WTC11 (cell line): ENCODE measurements at places on chromosomes 7 and 10. TPM values are rescaled to one million over a fixed set of nuclear protein-coding genes. Genes with fewer than 3 reads are reported as not detected.
A peak's percentile ranks its signal among the peaks of the same experiment; 100 is the strongest.

- peaks cover 5% of the 10 kb centered on the region; the same call in 1 of the 2 replicates for H3K4me1 ChIP-seq
- no peak overlapping the region for H3K27ac ChIP-seq
- H3K36me3 ChIP-seq, result no peaks in the 10 kb centered on the region
- no peak for DNase-seq
- no peak overlapping the region for H3K4me3 ChIP-seq
These were observed 633.9 kb upstream of the POT1 start for GRCh38 chr7:125563557-125563956.

GRCh38 chr7:318878-319661 is 29.1 kb downstream of the FOXL3 start:
- no peak for DNase-seq
- no peaks in the 10 kb centered on the region for H3K4me1 ChIP-seq
- no peak overlapping the region for H3K4me3 ChIP-seq
- peaks cover 8% of the 10 kb centered on the region for H3K27me3 ChIP-seq

DNA sequence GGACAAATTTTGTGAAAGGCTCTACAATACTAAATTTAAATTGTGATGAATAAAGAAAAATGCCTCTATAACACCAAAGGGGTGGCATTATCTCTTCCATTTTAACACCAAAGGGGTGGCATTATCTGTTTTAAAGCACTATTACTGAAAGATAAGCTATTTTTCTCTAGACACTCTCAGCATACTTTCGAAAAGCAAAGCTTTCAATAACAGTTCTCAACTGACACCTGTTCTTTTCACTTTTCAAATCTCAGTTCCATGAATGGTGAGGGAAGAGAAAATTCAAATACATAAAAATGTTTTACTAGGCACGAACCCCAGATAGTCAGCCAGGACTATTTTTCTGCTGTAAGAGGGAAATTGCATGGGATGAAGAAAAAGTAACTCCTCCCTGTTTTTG is 103.8 kb downstream of the CPEB3 start:
- H3K27ac ChIP-seq, result no peak overlapping the region
- no peak overlapping the region for H3K4me3 ChIP-seq
- no peaks in the 10 kb centered on the region for H3K27me3 ChIP-seq

TRIM73 gene
- 2.0 to 3.0 TPM (median 2.3 TPM) in 3 replicates for total RNA-seq

GRCh38 chr7:67343572-67343971 is 346.9 kb downstream of the TYW1 start:
- no peak overlapping the region for H3K27ac ChIP-seq
- peaks cover 18% of the 10 kb centered on the region for H3K4me1 ChIP-seq
- H3K36me3 ChIP-seq, result peaks cover 19% of the 10 kb centered on the region

NPSR1 gene
- total RNA-seq, result not detected in 3 replicates

DNA sequence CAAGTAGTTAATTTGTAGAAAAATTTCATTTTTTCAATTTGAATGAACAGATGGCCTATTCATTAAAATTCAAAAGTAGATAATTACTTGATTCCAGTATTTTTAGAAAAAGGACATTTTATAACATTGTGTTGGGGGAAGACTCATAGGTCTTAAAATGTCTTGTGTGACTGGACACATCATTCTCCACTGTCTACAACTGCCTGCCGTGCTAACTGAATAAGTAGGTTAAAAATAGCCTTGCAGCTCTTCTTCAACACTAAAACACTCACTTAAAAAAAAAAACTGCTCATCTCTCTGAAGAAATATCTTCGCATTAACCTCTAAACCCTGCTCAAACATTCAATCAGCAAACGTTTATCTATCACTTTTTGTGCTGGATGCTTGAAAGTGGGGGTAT is 253.8 kb downstream of the CSTF2T start:
- DNase-seq, result no peak
- H3K36me3 ChIP-seq, result no peaks in the 10 kb centered on the region
- H3K4me3 ChIP-seq, result no peak overlapping the region

DNA sequence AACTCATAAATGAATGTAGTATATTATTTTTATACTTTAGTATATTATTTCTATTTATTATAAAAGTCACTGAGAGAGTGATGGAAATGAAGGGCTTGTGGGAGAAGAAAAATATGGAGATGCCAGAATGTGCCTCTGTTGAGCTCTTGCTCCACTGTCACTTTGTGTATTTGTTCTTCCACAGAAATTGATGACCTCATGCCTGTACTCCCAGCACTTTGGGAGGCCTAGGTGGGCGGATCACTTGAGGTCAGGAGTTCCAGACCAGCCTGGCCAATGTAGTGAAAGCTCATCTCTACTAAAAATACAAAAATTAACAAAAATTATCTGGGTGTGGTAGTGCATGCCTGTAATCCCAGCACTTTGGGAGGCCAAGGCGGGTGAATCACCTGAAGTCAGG is 76.4 kb upstream of the STK17A start:
- no peak for DNase-seq
- no peaks in the 10 kb centered on the region for H3K27me3 ChIP-seq
- no peaks in the 10 kb centered on the region for H3K36me3 ChIP-seq

DNA sequence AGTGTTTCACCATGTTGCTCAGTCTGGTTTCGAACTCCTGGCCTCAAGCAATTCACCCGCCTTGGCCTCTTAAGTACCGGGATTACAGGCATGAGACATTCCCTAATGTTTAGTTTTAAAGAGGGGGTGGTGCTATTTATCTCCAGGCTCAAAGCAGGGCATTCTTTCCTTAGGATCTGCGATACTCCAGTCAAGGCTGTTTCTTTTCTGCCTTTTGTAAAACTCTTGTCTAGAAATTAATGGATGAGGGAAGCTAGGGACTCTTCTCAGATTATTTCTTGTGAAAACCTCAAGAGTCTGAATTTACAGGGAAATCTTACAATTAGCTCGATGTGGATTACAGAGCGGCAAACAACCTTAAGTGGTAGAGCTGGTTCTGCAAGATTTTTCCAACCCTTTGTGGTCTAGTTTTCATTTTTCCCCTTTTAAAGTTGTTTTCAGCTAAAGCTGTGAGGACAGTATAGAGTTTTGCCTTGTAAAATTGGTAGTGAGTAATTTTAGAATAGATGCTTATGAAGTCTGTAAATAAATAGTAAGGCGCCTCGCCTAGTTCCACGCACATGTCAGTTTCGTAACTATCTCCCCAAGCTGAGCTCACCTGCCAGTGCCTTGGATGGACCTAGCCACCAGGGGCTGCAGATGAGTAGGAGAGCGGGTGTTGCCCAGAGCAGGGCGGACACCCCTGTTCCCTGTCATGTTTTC is 53.1 kb downstream of the CUX1 start:
- peak overlapping the region; percentile 44 for H3K4me3 ChIP-seq
- H3K27ac ChIP-seq, result peak overlapping the region; percentile 95
- peak; percentile 57 for DNase-seq
- H3K4me1 ChIP-seq, result peaks cover 74% of the 10 kb centered on the region

GNAI1 gene
- total RNA-seq, result 26.7 to 31.0 TPM (median 31.0 TPM) in 3 replicates

DNA sequence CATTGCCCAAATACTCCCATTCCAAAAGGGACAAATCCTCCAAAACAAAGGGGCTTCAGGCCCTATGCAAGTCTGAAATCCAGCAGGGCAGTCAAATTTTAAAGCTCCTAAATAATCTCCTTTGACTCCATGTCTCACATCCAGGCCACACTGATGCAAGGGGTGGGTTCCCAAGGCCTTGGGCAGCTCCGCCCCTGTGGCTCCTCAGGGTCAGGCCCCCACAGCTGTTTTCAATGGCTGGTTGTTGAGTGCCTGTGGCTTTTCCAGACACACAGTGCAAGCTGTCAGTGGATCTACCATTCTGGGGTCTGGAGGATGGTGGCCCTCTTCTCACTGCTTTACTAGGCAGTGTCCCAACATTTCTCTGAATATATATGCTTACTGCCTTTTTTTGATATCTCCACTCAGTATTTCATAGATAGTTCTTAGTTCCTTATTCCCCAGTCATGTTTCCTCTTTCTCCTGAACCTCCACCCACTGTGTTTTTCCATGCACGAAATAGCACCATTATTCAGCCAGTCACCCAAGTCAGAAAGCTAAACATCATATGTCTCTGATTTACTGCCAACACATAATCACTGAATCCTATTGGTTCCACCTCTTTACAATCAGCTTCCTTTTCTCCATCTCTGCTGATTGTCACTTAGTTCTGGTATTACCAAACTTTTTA is 172.6 kb upstream of the CACNA2D1 start:
- no peak overlapping the region for H3K4me3 ChIP-seq
- no peak overlapping the region for H3K27ac ChIP-seq
- no peaks in the 10 kb centered on the region for H3K36me3 ChIP-seq
- H3K4me1 ChIP-seq, result peaks cover 4% of the 10 kb centered on the region
- DNase-seq, result no peak

HMX2 gene
- total RNA-seq, result 0.59 to 1.7 TPM (median 1.4 TPM) in 3 replicates

- peaks cover 22% of the 10 kb centered on the region for H3K27me3 ChIP-seq
- H3K4me1 ChIP-seq, result peaks cover 9% of the 10 kb centered on the region
- H3K27ac ChIP-seq, result no peak overlapping the region
These were observed 52.3 kb upstream of the COL13A1 start for GRCh38 chr10:69749178-69750010.

GRCh38 chr7:106152313-106152665 is 40.2 kb upstream of the SYPL1 start:
- DNase-seq, result no peak
- no peak overlapping the region for H3K4me3 ChIP-seq
- peaks cover 2% of the 10 kb centered on the region; the same call in 1 of the 2 replicates for H3K36me3 ChIP-seq
- no peak overlapping the region for H3K27ac ChIP-seq
- peaks cover 9% of the 10 kb centered on the region for H3K4me1 ChIP-seq
- no peaks in the 10 kb centered on the region; the same call in 1 of the 2 replicates for H3K27me3 ChIP-seq

DNA sequence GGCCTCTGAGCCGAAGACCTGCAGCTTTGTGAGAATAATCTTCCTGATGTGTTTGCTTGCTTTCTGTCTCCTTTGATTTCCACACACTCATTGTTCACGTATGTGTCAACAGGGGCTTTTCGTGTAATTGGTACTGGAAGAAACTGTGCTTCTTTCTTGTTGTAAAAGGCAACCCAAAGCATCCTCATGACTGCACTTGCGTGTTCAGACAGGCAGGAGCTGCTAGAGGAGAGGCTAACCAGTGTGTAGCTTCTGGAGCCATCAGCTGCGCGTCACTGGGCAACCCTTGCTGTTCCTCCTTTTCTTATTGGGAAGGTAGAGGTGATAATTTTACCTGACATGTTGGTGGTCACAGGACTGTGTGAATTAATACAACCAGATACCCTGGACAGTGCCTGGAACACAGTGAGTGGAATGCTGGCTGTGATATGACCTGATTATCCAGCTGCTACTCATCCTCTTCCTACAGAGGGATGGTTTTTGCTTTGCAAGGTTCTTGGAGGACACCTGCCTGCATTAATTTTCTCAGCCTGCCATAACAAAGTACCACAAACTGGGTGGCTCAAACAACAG is 213.0 kb downstream of the ABCA13 start:
- DNase-seq, result no peak
- no peak overlapping the region for H3K4me3 ChIP-seq
- no peak overlapping the region for H3K27ac ChIP-seq
- H3K4me1 ChIP-seq, result no peaks in the 10 kb centered on the region
- no peaks in the 10 kb centered on the region for H3K36me3 ChIP-seq
- no peaks in the 10 kb centered on the region for H3K27me3 ChIP-seq

UNCX gene
- total RNA-seq, result not detected in 3 replicates

DNA sequence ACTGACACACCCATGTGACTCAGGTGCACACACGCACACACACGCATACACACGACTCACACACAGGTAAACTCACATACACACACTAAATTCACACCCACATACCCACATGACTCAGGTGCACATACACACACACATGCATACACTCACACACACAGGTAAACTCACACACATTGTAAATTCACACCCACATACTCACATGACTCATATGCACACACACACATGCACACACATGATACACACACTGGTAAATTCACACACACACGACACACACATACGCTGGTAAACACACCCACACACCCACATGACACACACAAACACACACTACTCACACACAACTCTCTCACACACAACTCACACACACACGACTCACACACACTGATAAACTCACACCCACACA is 63.6 kb downstream of the TCERG1L start:
- no peak overlapping the region for H3K4me3 ChIP-seq
- peaks cover 43% of the 10 kb centered on the region for H3K36me3 ChIP-seq
- H3K4me1 ChIP-seq, result 0 out of 2 replicates have a peak, but pooled peaks cover 2% of the 10 kb centered on the region
- no peak overlapping the region for H3K27ac ChIP-seq
- peaks cover 7% of the 10 kb centered on the region for H3K27me3 ChIP-seq

FAM25C gene
- not detected in 3 replicates for total RNA-seq

DNA sequence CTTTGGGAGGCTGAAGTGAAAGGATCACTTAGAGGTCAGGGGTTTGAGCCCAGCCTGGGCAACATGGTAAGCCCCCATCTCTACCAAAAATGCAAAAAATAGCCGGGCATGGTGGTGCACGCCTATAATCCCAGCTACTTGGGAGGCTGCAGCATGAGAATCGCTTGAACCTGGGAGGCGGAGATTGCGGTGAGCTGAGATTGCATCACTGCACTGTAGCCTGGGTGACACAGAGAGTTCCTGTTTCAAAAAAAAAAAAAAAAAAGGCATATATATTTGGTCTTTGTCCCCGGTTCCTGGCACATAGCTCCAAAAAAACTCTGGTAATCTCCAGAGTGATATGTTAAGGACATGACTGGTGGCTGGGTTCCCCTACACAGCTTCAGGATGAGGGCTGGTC is 147.3 kb downstream of the SEC23IP start:
- no peak overlapping the region for H3K4me3 ChIP-seq
- no peak for DNase-seq
- H3K36me3 ChIP-seq, result no peaks in the 10 kb centered on the region

AGMO gene
- 0.77 to 1.1 TPM (median 1.0 TPM) in 3 replicates for total RNA-seq

CLDN4 gene
- 32.0 to 54.3 TPM (median 52.5 TPM) in 3 replicates for total RNA-seq

GRCh38 chr10:91590904-91591796 is 41.7 kb downstream of the PPP1R3C start:
- DNase-seq, result no peak
- no peaks in the 10 kb centered on the region for H3K36me3 ChIP-seq
- H3K4me3 ChIP-seq, result no peak overlapping the region
- no peak overlapping the region for H3K27ac ChIP-seq
- no peaks in the 10 kb centered on the region for H3K4me1 ChIP-seq

MYL10 gene
- total RNA-seq, result not detected in 3 replicates

GRCh38 chr10:116668446-116668845 is 47.7 kb downstream of the PNLIPRP2 start:
- H3K4me3 ChIP-seq, result no peak overlapping the region
- no peaks in the 10 kb centered on the region for H3K27me3 ChIP-seq
- H3K4me1 ChIP-seq, result peaks cover 40% of the 10 kb centered on the region
- DNase-seq, result no peak

- no peaks in the 10 kb centered on the region for H3K4me1 ChIP-seq
- peak; percentile 37 for DNase-seq
- H3K36me3 ChIP-seq, result peaks cover 57% of the 10 kb centered on the region
These were observed 21.4 kb downstream of the ZKSCAN5 start for GRCh38 chr7:99525713-99526440.

DNA sequence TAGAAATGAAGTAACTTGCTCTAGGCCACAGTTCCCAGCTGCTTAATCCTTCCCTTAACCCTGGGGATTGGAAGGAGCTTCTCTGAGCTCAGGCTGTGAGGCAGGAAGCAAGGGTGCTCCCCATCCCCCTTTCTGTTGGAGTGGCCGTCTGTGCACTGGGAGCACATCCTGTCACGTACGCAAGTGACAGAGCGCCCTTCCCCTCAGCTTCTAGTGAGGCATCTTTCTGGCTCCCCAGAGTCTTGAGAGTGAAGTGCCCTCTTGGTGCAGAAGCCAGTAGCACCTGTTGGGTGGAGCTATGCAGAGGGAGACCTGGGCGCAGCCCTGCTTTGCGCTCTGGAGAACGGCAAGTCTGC is 47.8 kb downstream of the SHH start:
- peak overlapping the region; percentile 33; the same call in 1 of the 2 replicates for H3K27ac ChIP-seq
- H3K4me1 ChIP-seq, result peaks cover 30% of the 10 kb centered on the region
- no peak overlapping the region for H3K4me3 ChIP-seq
- no peak for DNase-seq
- H3K27me3 ChIP-seq, result no peaks in the 10 kb centered on the region
